ENCODE measurements at places on chromosomes 6 and 20. TPM values are rescaled to one million over a fixed set of nuclear protein-coding genes. Genes with fewer than 3 reads are reported as not detected.

ATF6B gene
- 24.6 TPM for total RNA-seq

CSE1L gene
- total RNA-seq: 43.9 TPM

DNA sequence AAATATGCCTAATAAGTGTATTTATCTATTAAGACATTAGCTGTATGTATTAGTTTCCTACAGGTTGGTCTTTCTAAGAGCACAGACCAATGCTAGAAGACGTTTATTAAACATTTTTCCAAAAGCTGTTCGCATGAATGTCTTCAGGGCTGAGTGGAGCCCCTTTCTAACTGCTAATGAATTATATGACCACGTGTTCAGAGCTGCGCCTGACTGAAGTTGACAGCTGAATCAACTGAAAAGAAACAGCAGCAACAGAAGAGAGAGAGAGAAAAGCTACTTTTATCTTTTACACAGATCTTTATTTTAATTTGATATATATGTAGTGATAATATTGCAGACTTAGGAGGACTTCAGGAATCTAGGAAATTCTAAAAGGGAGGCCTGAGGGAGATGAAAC is 75.2 kb upstream of the ARID1B start:
- H3K36me3 ChIP-seq: no peaks in the 10 kb centered on the region
- no peaks in the 10 kb centered on the region for H3K4me1 ChIP-seq
- no peak overlapping the region for H3K27ac ChIP-seq
- no peak overlapping the region for H3K4me3 ChIP-seq
- H3K27me3 ChIP-seq: no peaks in the 10 kb centered on the region

- H3K4me1 ChIP-seq: no peaks in the 10 kb centered on the region
- DNase-seq: no peak
- no peaks in the 10 kb centered on the region for H3K27me3 ChIP-seq
- H3K27ac ChIP-seq: no peak overlapping the region
- no peak overlapping the region for H3K4me3 ChIP-seq
- no peaks in the 10 kb centered on the region for H3K36me3 ChIP-seq
Measured at GRCh38 chr6:13432526-13433184, 54.7 kb downstream of the GFOD1 start.

DNA sequence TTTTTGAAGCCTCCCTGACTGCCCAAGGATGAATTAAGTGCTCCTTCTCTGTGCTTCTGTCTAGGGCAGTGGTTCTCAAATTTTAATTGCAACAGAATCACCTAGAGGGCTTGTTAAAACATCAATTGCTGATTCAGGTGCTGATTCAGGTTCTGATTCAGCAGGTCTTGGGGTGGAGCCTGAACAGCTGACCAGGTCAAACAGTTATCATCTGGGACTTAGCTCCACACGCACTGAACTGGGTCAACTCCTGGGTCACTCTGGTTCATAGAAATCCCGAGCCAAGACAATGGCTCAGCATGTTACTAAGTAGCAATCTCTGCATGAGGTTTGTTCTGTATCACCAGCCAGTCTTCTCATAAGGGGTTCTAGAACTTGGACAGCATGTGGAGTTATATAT is 192.3 kb downstream of the GJA1 start:
- DNase-seq: no peak
- no peak overlapping the region for H3K4me3 ChIP-seq

- H3K27me3 ChIP-seq: no peaks in the 10 kb centered on the region
- no peak overlapping the region for H3K4me3 ChIP-seq
- no peaks in the 10 kb centered on the region for H3K4me1 ChIP-seq
Measured at GRCh38 chr20:62390317-62391164, 3.6 kb downstream of the RPS21 start.

All from sigmoid colon (tissue), 7 donors.